Daoy (cell line): ENCODE measurements at places on chromosomes 13 and 19. TPM values are rescaled to one million over a fixed set of nuclear protein-coding genes. Genes with fewer than 3 reads are reported as not detected.

The ZNF738 gene
- total RNA-seq: 17.9 and 20.9 TPM in 2 replicates

The GJB2 gene
- 0.77 and 5.3 TPM in 2 replicates for total RNA-seq

The KLF12 gene
- total RNA-seq: 4.1 and 6.6 TPM in 2 replicates

The TMEM38A gene
- 1.0 and 1.1 TPM in 2 replicates for total RNA-seq

The CFAP97D2 gene
- total RNA-seq: not detected in 2 replicates

The SAE1 gene
- 289 and 321 TPM in 2 replicates for total RNA-seq

The CARD8 gene
- total RNA-seq: 13.2 and 14.2 TPM in 2 replicates

The PABPC3 gene
- total RNA-seq: 0.63 TPM in 1 of 2 replicates, not detected in the other

The TNFAIP8L1 gene
- total RNA-seq: 6.5 and 6.8 TPM in 2 replicates

The IGFL1 gene
- total RNA-seq: not detected in 2 replicates

The VSIG10L gene
- total RNA-seq: 0.74 and 1.1 TPM in 2 replicates

The NLRP4 gene
- 0.60 and 0.80 TPM in 2 replicates for total RNA-seq

The CYSLTR2 gene
- total RNA-seq: not detected in 2 replicates

The CEACAM5 gene
- total RNA-seq: not detected in 2 replicates

The FFAR3 gene
- total RNA-seq: not detected in 2 replicates

The MADCAM1 gene
- total RNA-seq: not detected in 2 replicates

The F7 gene
- total RNA-seq: 0.11 TPM in 1 of 2 replicates, not detected in the other

The C1QTNF9B gene
- not detected in 2 replicates for total RNA-seq

The UPK1A gene
- total RNA-seq: not detected in 2 replicates

The ADM5 gene
- total RNA-seq: 0.27 and 0.40 TPM in 2 replicates

The ACTMAP gene
- 0.51 TPM in 1 of 2 replicates, not detected in the other for total RNA-seq

The SPTBN4 gene
- 0.15 and 1.5 TPM in 2 replicates for total RNA-seq

The KIR3DL2 gene
- not detected in 2 replicates for total RNA-seq

The PGLYRP2 gene
- total RNA-seq: 0.17 TPM in 1 of 2 replicates, not detected in the other

The DNAAF3 gene
- 3.1 and 7.1 TPM in 2 replicates for total RNA-seq

The NLRP11 gene
- total RNA-seq: 4.1 and 5.1 TPM in 2 replicates

The CRX gene
- total RNA-seq: not detected in 2 replicates

The STOML3 gene
- not detected in 2 replicates for total RNA-seq

The LINGO3 gene
- 0.23 and 0.24 TPM in 2 replicates for total RNA-seq

The INSL3 gene
- total RNA-seq: not detected in 2 replicates

The EDDM13 gene
- not detected in 2 replicates for total RNA-seq

The SELENOV gene
- total RNA-seq: 0.57 and 6.3 TPM in 2 replicates

The ZNF296 gene
- 0.06 TPM in 1 of 2 replicates, not detected in the other for total RNA-seq

The TBXA2R gene
- 0.39 TPM in 1 of 2 replicates, not detected in the other for total RNA-seq

The ZNF554 gene
- 1.7 and 1.9 TPM in 2 replicates for total RNA-seq

The MIA gene
- total RNA-seq: not detected in 2 replicates

The ZNF574 gene
- total RNA-seq: 18.5 and 19.3 TPM in 2 replicates
